ENCODE measurements at places on chromosomes 3 and 15. TPM values are rescaled to one million over a fixed set of nuclear protein-coding genes. Genes with fewer than 3 reads are reported as not detected.

Gene CEP19
- total RNA-seq, result 5.4 TPM

Gene LNP1
- total RNA-seq, result 2.3 TPM

Gene NSUN3
- 15.0 TPM for total RNA-seq

Gene CLRN1
- total RNA-seq, result not detected

DNA sequence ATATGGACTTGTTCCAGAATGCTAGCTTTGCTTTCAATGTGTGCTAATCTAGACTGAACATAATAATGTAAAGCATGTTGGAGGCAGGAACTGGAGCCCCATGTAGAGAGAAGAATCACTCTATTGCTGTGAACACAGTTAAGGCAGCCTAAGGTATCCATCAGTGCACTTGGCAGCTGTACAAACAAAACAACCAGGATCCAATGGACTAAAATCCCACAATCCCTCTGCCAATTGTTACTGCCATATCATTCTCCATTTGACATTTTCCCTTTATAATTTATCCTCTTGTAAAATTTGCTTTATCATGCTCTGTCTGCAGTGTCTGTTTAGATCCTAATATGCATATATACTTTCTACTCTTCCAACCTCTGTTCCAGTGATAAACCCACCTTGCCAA is 756.8 kb upstream of the LMCD1 start:
- DNase-seq, result no peak

DNA sequence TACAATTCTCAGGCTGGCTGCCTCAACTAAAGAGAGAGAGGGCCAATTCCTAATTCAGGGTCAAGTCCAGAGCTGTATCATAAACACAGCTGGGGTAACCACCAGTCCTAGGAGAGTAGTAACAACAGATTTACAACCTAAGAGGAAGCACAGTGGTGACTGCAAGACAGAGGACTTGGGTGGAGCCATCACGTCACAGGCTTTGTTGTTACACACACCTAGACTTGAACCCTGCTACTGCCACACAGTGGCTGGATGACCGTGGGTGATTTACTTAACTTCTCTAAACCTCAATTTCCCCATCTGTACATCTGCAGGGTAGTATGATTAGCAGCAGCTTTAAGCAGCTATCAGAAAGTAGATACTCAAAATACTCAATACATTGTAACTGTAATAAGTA is 78.6 kb downstream of the MYLK start:
- no peak for DNase-seq

- no peak for DNase-seq
Measured at GRCh38 chr3:185365291-185366073, 2.5 kb downstream of the MAP3K13 start.

DNA sequence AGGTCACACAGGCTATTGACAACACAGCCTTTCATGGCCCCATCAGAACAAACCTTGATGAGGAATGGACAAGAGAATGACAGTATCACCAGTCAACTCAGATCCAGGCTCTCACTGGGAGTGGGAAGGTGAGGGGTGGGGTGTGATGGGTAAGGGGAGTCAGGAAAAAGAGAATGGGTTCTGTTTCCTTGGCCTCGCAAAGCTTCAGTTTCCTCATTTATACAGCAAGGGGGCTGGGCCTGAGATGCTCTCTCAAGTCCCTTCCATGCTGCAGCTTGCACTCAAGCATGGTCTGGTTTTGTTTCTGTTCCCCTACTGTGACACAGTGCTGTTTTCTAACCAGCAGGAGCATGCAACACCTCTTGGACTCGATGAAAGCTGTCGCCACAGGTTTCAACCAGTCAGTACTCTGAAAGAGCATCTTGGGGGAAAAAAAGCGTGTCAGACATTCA is 65.7 kb upstream of the IL12A start:
- no peak for DNase-seq

- no peak for DNase-seq
Measured at GRCh38 chr15:67197364-67197695, 57.1 kb downstream of the AAGAB start.
